ENCODE measurements at places on chromosomes 1 and 21. TPM values are rescaled to one million over a fixed set of nuclear protein-coding genes. Genes with fewer than 3 reads are reported as not detected.

Gene KAZN
- 1.4 TPM for total RNA-seq

Gene TMEM54
- not detected for total RNA-seq

Gene ZMYM4
- total RNA-seq: 29.5 TPM

Gene DLGAP3
- 0.55 TPM for total RNA-seq

Gene CYP4X1
- total RNA-seq: not detected

Gene NHLH1
- 0.43 TPM for total RNA-seq

Gene FAM78B
- not detected for total RNA-seq

Gene SEMA6C
- total RNA-seq: 4.2 TPM

Gene TRIM63
- total RNA-seq: not detected

Gene EDARADD
- total RNA-seq: 3.1 TPM

Gene KCNQ4
- total RNA-seq: 1.2 TPM

Gene OR2W3
- total RNA-seq: not detected

Gene RIMKLA
- total RNA-seq: 3.6 TPM

Gene PTPRC
- 854 TPM for total RNA-seq

Gene MTF2
- 66.8 TPM for total RNA-seq

Gene BSDC1
- 63.2 TPM for total RNA-seq

Gene C8A
- total RNA-seq: not detected

Gene SELL
- total RNA-seq: 130 TPM
